ENCODE measurements at places on chromosomes 12 and 14.

- DNase-seq = no peak
Observed at GRCh38 chr12:2183556-2184541, 131.1 kb downstream of the CACNA1C start.

- DNase-seq = no peak
Observed at GRCh38 chr12:62426089-62426488, 40.5 kb upstream of the MON2 start.

GRCh38 chr12:40996091-40996490 is 192.0 kb upstream of the PDZRN4 start:
- DNase-seq = no peak

GRCh38 chr12:46555406-46555852 is 182.9 kb upstream of the SLC38A2 start:
- DNase-seq = no peak

- peak; percentile 80 for DNase-seq
Observed at GRCh38 chr14:88385212-88386101, at the start of gene SPATA7. Gene SPATA7 (plus strand): TSS chr14:88385657. CDS start chr14:88385819, 162 bp downstream.

DNA sequence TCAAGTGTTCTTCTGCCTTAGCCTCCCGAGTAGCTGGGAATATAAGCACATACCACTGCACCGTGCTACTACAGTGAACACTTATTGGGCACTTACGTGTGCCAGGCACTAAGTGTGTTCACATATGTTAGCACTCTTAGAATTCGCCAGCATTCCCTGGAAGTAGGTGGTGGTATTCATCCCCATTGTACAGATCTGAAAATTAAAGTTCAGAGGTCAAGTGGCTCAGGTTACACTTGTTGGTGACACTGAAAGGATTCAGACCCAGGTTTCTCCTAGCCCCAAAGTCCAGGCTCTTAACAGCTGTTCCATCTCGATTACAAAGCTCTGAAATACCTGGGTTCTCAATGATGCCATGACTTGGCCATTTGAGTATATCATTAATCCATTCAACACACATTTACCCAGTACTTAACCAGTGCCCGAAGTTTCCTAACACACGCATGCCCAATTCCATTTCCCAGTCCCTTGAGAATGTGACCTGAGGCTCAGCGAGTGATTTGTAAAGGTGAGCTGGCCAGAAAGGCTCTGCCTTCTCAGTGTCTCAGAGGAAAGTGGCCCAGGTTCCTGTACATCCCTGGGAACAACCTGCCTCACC is 4.8 kb downstream of the MVK start:
- no peak for DNase-seq

GRCh38 chr12:26971963-26972362 is 33.7 kb downstream of the FGFR1OP2 start:
- DNase-seq = peak; percentile 40

DNA sequence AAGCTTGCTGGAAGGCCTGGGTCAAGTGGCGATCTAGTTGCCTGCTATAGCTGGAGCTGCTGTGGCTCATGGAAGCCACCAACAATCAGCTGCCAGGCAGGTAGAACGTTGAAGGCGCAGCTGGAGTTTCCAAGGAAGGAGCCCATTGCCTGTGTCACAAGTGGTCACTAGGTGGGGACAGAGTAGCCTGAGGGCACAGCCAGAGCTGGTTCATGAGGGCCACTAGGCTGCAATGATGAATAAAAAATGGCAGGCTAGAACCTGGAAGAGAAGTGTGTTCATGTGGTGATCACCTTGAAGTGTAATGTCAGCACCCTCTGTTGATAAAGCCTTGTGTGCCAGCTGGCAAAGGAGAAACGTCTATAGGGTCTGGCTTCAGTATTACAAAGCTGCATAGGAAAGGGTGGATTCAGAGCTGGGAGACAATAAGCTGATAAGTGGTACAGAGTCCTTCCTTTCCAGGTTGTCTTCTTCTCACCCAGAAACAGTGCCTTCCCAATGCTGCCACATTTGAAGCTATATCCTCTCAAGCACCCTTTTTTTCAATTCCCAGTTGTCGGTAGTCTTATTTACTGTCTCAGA is 165.8 kb downstream of the EMP1 start:
- no peak for DNase-seq
